B cell (primary cell): ENCODE measurements at places on chromosomes 6 and 20. TPM values are rescaled to one million over a fixed set of nuclear protein-coding genes. Genes with fewer than 3 reads are reported as not detected.
A peak's percentile ranks its signal among the peaks of the same experiment; 100 is the strongest.

DNA sequence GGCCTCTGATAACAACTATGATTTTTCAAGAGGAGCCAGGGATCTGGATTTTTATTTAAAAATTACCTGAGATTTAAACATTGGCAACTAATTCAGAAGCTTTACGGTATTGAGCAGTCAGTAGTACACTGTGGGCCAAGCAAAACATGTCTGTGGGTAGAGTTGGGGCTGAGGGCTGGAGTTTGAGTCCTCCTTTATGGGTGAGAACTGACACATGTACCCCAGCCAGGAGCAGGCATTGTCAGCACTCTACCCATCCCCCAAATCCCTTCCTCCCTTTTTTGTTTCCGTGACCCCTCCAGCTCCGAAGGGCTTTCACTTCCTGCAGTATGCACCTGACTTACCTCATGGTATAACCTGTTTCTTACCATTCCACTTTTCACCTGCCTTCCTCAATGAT, 131.4 kb downstream of the SNX5 start:
- no peak overlapping the region for H3K4me3 ChIP-seq
- no peak overlapping the region for H3K27ac ChIP-seq
- no peaks in the 10 kb centered on the region for H3K4me1 ChIP-seq
- no peaks in the 10 kb centered on the region for H3K27me3 ChIP-seq
- no peak for DNase-seq

Gene RUNX2
- 2.2 and 2.4 TPM in 2 replicates for total RNA-seq

- no peak overlapping the region for H3K27ac ChIP-seq
- H3K4me3 ChIP-seq = no peak overlapping the region
- no peaks in the 10 kb centered on the region for H3K36me3 ChIP-seq
- DNase-seq = peak; percentile 51
These were observed 269.1 kb downstream of the CD83 start for GRCh38 chr6:14386668-14387067.

Gene HSPA1L
- total RNA-seq = 2.0 and 2.4 TPM in 2 replicates

DNA sequence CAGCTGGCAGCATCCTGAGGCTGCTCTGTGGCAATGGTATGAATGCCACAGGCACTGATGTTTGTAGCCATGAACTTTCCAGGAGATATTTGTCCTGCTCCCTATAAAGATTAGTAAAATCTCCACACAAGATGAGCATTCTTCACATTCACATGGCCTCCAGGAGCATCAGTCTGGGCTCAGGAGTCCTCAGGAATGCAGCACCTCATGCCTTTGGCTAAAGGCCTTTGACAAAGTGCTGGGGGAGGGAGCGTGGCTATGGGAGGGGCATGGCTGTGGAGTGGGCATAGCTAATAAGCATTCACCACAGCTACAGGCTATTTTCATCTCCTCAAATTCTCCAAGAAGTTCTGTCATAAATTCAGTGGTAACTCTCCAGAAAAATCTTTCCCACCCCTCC, 90.5 kb upstream of the LY86 start:
- DNase-seq = no peak
- no peaks in the 10 kb centered on the region for H3K27me3 ChIP-seq
- no peak overlapping the region for H3K27ac ChIP-seq
- no peaks in the 10 kb centered on the region for H3K36me3 ChIP-seq

DNA sequence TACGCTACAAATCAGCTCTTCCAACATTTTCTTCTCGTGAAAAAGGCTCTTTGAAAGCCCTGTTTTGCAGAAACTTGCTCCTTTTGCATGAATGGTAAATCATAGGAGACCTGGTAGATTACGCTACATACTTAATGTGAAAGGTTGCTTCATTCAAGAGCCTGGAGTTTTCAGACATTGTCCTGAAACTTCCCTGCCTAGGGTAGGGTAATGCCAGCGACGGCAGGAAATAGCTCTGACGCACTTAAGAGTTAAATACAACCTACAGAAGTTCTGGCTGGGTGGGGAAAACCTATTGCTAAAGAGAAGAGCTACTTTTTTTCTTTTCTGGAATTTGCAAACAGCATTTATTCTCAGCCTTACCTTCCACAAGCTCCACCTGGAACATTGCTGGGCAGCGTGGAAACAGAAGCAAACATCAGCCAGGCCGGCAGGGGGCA, 144.5 kb downstream of the LPA start:
- H3K27me3 ChIP-seq = no peaks in the 10 kb centered on the region
- H3K27ac ChIP-seq = peak overlapping the region; percentile 48
- no peaks in the 10 kb centered on the region for H3K36me3 ChIP-seq
- peaks cover 5% of the 10 kb centered on the region for H3K4me1 ChIP-seq
- no peak for DNase-seq

DNA sequence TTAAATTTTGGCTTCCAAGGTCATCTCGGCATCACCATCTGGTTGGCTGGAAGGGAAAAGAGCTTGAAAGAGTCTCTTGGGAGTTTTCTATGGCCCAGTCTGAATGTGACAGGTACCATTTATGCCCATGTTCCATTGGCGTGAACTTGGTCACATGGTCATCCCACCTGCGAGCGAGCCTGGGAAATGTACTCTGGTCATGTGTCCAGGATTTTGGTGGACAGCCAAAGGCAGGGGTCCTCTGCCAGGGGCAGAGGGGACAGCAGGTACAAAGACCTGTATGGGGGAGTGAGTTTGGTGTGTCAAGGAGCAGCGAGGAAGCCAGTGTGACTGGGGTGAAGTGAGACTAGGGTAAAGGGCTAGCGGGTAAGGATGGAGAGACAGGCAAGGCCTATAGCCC, 112.6 kb downstream of the CDC5L start:
- no peaks in the 10 kb centered on the region for H3K36me3 ChIP-seq
- no peak overlapping the region for H3K27ac ChIP-seq
- no peak for DNase-seq

GRCh38 chr20:44218446-44218845, 7.9 kb upstream of the OSER1 start:
- DNase-seq = no peak
- no peak overlapping the region for H3K27ac ChIP-seq
- no peaks in the 10 kb centered on the region for H3K27me3 ChIP-seq
- H3K36me3 ChIP-seq = peaks cover 7% of the 10 kb centered on the region
- H3K4me3 ChIP-seq = no peak overlapping the region

Gene FUT9
- not detected in 2 replicates for total RNA-seq

- H3K27me3 ChIP-seq = no peaks in the 10 kb centered on the region
- no peaks in the 10 kb centered on the region for H3K4me1 ChIP-seq
- no peaks in the 10 kb centered on the region for H3K36me3 ChIP-seq
- no peak for DNase-seq
These were observed 56.9 kb downstream of the FAM229B start for GRCh38 chr6:112144145-112144926.

Gene ASIP
- total RNA-seq = not detected in 2 replicates

Gene ZDHHC14
- 50.4 and 55.6 TPM in 2 replicates for total RNA-seq

DNA sequence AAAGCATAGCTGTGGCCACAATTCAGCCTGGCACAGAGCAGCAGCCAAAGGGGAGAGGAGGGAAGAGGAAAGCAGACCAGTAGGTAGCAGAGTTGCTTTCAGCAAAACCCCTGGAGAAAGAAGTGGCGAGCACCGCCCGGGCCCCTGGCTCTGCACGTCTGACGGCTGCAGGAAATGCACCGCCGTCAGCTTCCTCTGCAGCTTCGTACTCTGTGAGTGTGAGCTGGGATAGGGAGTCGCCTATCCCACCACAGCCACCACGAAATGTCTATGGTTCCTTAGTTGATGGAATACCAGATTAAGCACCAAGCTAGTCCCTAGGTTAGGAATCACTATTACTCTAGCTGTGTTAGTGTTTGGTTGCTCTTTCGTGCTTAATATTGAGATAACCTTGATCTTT, 79.9 kb upstream of the NAA20 start:
- no peak overlapping the region for H3K27ac ChIP-seq
- H3K4me3 ChIP-seq = peak overlapping the region; percentile 23
- no peaks in the 10 kb centered on the region for H3K36me3 ChIP-seq
- peak; percentile 54 for DNase-seq

GRCh38 chr6:109406196-109406595, 23.9 kb upstream of the CD164 start:
- H3K27me3 ChIP-seq = no peaks in the 10 kb centered on the region
- H3K36me3 ChIP-seq = no peaks in the 10 kb centered on the region
- no peaks in the 10 kb centered on the region for H3K4me1 ChIP-seq
- H3K4me3 ChIP-seq = no peak overlapping the region
- H3K27ac ChIP-seq = no peak overlapping the region

GRCh38 chr20:25030649-25031207, 27.2 kb downstream of the ACSS1 start:
- DNase-seq = no peak
- H3K36me3 ChIP-seq = peaks cover 66% of the 10 kb centered on the region
- peaks cover 8% of the 10 kb centered on the region for H3K4me1 ChIP-seq
- no peak overlapping the region for H3K27ac ChIP-seq
- H3K27me3 ChIP-seq = no peaks in the 10 kb centered on the region

Gene FAM217A
- not detected in 2 replicates for total RNA-seq

DNA sequence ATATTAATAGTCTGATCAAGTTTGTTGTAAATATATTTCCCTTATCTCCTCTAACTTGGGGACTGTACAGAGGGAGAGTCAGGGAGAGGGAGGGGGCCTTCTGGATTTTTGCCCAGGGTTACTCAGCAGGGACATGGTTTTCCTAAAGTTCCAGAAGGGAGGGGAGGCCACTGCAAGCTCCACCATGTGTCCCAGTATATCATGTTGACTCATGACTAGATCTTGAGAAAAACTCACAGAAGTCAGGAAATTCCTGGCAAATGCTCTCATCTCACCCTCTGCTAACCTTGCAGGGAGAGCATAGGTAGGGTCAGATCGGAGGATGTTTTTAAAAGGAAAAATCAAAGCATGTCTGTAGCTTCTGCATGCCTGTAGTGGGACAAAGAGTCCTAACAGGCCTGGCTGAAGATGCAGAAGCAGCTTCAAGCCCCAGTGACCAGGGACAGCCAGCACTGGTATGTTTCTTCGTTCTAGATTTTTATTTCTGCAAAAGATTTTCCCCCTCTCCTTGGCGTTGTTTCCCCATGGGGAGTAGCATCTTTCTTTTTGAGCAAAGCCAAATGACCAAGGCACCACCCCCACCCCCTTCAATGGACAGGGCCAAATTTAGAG, 272.9 kb upstream of the SUPT3H start:
- no peaks in the 10 kb centered on the region for H3K27me3 ChIP-seq
- H3K27ac ChIP-seq = no peak overlapping the region
- H3K4me3 ChIP-seq = no peak overlapping the region
- no peaks in the 10 kb centered on the region for H3K4me1 ChIP-seq
- DNase-seq = no peak

- H3K4me3 ChIP-seq = no peak overlapping the region
- peaks cover 56% of the 10 kb centered on the region for H3K4me1 ChIP-seq
- DNase-seq = no peak
- no peaks in the 10 kb centered on the region for H3K27me3 ChIP-seq
- no peaks in the 10 kb centered on the region for H3K36me3 ChIP-seq
- no peak overlapping the region for H3K27ac ChIP-seq
These were observed 35.8 kb downstream of the RREB1 start for GRCh38 chr6:7143476-7143974.

GRCh38 chr20:2244993-2245392, 50.8 kb upstream of the TGM3 start:
- H3K4me1 ChIP-seq = no peaks in the 10 kb centered on the region
- peaks cover 3% of the 10 kb centered on the region for H3K27me3 ChIP-seq
- H3K36me3 ChIP-seq = no peaks in the 10 kb centered on the region
- H3K4me3 ChIP-seq = no peak overlapping the region

Gene BMP2
- total RNA-seq = not detected in 2 replicates

DNA sequence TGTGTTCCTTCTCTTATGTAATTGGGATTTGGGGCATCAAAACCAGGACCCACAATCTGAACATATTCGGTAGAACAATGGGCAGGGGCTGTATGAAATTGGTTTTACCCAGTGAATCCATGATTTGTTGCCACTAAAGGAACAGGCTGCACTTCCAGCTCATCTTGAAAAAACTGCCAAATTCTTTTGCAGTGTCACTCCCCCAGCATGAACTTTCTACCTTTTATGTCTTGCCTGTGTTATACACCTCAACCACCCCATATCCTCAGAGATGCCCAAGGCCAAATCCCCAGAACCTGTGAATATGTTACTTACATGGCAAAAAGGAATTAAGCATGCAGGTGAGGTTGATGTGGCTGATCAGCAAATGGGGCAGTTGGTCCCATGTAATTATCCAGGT, 280.2 kb upstream of the ECI2 start:
- no peak overlapping the region for H3K27ac ChIP-seq
- no peak overlapping the region for H3K4me3 ChIP-seq
- H3K4me1 ChIP-seq = peaks cover 3% of the 10 kb centered on the region
- no peaks in the 10 kb centered on the region for H3K36me3 ChIP-seq

DNA sequence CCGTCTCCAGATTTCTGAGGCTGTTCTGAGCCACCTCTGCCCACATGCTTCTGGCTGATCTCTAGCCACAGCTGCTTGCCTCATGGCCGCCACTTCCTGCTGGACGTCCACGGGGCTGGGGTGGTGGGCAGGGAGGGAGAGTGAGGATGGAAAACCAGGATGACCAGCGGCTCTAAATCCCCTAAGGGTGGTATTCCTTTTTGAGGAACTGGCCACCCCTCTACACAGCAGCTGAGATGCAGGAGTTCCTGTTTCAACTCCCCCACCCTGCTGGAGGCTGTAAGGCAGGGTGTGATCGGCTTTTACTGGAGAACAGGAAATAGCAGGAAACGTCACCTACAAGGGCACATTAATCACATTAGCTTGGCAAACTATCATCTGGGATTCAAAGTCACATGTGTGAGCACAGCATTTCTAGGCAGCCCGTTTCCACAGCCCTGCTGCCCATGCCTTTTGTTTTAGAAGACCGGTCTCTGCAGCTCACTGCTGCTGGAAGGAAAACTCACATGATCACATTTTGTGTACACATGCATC, 181.6 kb upstream of the ECI2 start:
- no peaks in the 10 kb centered on the region for H3K36me3 ChIP-seq
- no peaks in the 10 kb centered on the region for H3K27me3 ChIP-seq
- peaks cover 7% of the 10 kb centered on the region for H3K4me1 ChIP-seq

DNA sequence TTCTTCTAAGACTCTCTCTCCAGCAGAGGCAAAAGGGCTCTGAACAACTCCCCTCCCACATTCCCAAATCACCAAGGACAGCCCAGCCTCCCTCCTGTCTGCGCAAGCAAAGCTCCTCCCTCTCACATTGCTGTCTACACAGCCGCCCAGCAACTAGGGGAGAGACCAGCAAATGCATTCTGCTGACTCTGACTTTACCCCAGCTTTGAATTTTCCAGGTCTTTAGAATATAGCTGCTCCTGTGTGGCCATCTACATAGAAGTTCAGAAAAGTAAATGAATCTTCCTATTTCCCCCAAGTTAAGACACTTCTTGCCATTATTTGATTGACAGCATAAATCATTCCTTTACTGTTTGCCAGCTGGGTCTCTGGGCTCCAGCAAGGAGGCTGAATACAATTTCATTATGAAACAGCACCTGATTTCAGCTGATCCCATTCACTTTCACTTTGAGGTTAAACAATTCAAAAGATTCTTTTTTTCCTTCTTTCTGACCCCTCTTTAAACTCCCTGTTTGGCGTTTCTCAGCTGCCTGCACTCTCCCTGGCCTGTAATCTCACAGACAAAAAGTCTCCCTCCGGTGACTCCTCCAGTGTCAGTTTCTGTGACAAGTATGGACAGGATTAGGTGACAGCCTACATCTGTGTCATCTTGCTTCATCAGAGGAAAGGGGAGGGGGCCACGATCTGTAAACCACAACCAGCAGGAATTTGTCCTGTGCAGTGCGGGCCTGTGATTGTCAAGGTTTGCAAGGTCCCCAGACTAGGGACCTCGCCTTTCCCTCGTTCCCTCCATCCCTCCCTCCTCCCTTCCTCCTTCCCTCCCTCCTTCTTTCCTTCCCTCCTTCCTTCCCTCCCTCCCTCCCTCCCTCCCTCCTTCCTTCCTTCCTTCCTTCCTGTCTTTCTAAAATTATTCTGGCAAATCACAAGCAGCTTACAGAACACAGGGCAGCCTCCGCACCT, 205.6 kb upstream of the RIN2 start:
- H3K27ac ChIP-seq = no peak overlapping the region
- no peak for DNase-seq
- no peaks in the 10 kb centered on the region for H3K36me3 ChIP-seq
- H3K4me1 ChIP-seq = no peaks in the 10 kb centered on the region
- no peak overlapping the region for H3K4me3 ChIP-seq
- no peaks in the 10 kb centered on the region for H3K27me3 ChIP-seq
